ENCODE measurements at places on chromosomes 6 and 20.

DNA sequence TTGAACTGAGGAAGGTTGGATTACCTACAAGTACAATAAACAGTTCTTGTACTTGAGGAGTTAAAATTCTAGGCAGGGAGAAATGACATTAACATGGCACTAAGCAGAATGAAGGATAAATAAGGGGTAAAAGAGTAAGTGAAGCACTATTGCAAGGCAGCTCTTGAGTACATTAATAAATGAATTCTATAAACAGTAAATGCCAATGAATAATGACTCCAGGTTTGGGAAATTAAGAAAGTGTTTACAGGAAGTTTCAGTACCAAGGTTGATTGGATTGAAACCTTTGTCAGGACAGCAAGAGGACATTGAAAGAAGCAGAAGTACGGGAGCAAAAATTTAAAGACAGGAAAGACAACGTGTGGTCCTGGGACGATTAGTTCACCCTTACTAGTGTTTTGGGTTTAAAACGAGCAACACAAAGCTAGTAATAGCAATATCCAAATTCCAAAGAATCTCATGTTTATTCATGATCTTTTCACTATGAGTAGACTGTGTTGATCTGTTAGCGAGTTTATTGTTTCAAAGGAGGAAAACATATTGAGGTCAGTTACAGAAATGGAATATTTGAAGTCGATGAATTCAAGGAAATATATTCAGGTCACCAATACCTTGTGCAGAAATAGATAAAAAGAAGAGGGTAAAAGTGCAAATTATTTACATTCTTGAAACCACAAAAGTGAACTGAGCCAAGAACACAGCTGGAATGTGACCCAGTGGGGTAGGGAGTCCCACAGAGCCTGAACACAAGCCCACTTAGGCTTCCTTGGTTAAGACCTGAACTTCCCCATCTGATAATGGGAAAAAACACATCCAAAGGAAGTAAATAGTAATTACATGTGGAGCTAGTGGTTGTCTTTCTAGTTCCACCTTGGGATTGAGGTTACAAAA lies 80.8 kb downstream of the MKKS start:
- DNase-seq: no peak

DNA sequence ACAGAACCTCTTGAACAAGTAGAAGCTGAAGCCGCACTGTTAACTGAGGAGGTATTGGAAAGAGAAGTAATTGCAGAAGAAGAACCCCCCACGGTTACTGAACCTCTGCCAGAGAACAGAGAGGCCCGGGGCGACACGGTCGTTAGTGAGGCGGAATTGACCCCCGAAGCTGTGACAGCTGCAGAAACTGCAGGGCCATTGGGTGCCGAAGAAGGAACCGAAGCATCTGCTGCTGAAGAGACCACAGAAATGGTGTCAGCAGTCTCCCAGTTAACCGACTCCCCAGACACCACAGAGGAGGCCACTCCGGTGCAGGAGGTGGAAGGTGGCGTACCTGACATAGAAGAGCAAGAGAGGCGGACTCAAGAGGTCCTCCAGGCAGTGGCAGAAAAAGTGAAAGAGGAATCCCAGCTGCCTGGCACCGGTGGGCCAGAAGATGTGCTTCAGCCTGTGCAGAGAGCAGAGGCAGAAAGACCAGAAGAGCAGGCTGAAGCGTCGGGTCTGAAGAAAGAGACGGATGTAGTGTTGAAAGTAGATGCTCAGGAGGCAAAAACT lies 40.1 kb downstream of the ZBTB2 start:
- DNase-seq: no peak

DNA sequence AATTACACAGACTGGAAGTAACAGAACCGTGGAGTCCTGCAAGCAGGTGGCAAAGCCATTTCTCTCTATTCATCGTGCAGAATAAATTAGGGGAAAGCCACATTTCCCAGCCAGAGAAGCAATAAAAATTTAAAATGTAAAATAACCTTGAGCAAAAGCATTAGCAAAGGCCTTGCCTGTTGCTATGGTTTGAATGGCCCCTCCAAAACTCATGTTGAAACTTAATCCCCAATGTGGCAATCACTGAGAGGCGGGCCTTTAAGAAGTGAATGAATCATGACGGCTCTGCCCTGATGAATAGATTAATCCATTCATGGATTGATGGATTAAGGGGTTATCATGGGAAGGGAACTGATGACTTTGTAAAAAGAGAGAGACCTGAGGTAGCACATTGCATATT lies 679.0 kb downstream of the PTPRT start:
- no peak for DNase-seq

DNA sequence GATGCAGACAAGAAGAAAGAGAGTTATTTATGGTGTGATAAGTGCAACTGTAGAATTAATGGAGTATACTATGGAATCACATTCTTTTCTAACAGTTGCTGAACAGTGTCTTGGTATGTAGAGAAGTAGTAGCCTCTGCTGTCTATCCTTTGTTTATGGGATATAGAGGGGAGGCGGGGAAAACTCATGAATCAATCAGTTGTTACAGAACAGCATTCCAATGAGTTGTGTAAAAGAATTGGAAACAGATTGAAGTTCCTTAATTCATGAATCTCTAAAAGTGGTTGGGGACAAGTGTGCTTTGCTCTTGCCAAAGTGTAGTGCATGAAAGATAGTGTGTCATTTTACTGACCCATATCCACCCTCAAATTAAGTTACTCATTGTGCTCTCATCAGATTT lies 77.7 kb downstream of the FLRT3 start:
- DNase-seq: no peak

GRCh38 chr20:34984756-34985261 lies 29.1 kb downstream of the MYH7B start:
- DNase-seq: no peak

GRCh38 chr6:72959821-72960220 lies 265.5 kb downstream of the KHDC1L start:
- DNase-seq: no peak

- no peak for DNase-seq
Measured at GRCh38 chr6:52340603-52340880, 21.4 kb upstream of the PAQR8 start.

- no peak for DNase-seq
Measured at GRCh38 chr20:36917943-36918342, 33.6 kb downstream of the SAMHD1 start.

DNA sequence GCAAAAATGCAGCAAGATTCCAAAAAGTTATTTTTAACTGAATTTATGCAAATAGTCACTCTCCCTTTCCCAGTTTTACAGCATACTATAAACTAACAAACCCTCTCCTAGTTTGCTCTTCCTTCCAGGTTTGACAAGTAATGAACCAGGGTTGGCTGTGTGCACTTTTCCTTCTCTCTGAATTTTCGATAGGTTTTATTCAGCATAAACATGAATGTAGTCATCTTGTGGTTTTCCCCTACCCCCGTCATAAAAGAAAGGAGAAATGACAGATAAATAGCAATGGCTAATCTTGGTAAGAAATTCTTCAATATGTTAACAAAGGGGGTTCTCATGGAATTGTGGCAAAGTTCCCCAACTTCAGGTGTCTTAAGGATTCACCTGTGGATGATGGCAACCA lies 26.3 kb downstream of the PRDM1 start:
- DNase-seq: no peak

GRCh38 chr6:129923530-129924250 lies 62.6 kb upstream of the TMEM244 start:
- DNase-seq: no peak

GRCh38 chr6:19557191-19557590 lies 280.0 kb upstream of the ID4 start:
- DNase-seq: no peak

DNA sequence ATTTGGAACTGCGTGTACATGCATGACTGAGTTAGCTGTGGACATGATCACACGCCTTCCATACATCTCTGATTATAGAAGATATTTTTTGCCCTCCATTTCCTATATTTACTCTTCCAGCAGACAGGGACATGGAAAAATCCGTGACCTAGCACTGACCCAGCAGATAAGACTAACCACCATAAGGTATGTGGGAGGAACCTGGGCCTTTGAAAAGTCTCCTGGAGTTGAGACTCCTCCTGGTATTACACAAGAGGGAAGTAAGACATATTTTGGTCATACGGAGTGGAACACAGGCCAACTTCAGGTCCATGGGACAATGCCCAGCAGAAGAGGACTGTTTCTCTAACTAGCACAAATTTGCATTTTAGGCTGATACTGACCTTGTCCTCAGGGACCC lies 13.7 kb upstream of the SIRPB1 start:
- no peak for DNase-seq

DNA sequence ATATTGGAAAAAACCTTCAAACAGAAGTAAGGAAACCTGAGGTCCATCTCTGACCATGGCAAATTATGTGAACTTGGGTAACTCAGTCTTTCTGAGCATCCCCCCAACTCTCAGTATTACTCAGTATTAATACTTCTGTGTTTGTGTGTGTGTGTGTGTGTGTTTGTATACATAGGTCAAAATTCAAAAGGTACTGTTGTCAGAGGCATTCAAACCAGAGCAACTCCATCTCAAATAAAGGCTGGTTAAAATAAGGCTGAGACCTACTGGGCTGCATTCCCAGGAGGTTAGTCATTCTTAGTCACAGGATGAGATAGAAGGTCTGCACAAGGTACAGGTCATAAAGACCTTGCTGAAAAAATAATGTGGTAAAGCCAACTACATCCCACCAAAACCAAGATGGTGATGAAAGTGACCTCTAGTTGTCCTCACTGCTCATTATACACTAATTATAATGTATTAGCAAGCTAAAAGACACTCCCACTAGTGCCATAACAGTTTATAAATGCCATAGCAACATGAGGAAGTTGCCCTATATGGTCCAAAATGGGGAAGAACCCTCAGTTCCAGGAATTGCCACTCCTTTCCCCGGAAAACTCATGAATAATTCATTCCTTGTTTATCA lies 33.3 kb upstream of the SLC22A16 start:
- no peak for DNase-seq

DNA sequence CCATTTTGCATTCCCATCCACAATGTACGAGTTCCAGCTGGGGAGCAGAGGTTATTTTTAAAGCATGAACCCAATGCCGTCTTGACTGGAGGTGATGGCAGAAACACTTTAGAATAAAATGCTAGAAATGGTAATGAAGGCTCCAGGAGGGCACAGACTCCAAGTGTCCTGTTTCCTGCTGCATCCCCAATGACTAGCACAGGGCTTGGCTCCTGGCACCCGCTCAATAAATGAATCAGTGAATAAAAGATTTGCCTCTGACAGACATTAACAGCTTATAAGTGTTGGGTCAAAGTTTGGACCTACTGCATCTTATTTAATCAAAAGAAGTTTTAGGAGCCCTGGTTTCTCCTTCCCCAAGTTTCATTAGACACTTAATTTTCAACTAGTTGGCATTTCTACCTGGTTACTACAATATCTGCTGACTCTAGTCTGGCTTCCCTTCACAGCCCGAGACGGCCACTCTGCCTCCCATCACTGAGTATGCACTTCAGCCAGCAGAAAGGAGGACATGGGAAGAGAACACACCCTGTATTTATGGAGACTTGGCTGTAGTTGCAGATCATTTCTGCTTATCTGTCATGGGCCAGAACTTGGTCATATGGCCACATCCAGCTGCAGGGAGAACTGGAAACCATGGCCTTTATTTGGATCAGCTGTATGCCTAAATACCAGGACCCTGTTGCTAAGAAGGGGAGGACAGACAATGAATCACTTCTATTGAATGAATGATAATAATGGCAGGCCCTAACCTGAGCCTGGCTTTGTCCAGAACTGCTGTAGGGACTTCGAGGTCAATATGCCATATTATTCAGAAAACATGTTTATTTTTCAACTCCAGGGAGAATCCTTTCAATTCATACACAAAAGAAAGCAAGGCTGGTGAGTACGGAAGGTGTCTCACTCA lies 63.1 kb downstream of the TTI1 start:
- no peak for DNase-seq

- no peak for DNase-seq
Measured at GRCh38 chr6:158769234-158769770, 49.9 kb downstream of the EZR start.

DNA sequence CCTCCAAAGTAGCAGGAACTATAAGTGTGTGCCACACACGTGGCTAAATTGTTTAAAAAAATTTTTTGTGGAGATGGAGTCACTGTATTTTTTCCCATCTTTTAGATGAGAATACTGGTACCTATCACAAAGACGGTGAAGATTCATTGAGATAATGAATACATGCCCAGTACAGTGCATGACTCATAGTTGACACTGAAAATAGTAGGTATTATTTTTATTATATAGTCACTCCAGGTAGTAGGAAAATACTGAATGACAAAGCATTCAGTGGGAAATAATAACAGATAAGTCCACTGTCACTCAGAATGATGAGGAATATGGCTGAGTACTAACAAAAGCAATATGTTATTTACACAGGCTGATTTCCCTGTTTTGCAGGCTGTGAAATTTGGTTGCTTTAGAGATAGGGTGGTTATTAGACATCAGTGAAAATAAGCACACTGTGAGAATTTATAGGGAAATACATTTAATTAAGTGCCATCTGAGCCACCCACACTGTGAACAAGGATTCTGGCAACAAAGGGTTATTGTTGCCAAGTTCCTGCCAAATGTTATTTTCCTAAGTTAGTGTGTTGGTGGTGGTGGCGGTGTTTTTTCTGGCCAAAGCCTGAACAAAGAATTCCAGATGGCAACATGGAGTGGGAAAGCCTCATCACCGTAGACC lies 129.8 kb upstream of the FOXQ1 start:
- DNase-seq: no peak

GRCh38 chr6:120786682-120787081 lies 547.6 kb downstream of the TBC1D32 start:
- DNase-seq: no peak

DNA sequence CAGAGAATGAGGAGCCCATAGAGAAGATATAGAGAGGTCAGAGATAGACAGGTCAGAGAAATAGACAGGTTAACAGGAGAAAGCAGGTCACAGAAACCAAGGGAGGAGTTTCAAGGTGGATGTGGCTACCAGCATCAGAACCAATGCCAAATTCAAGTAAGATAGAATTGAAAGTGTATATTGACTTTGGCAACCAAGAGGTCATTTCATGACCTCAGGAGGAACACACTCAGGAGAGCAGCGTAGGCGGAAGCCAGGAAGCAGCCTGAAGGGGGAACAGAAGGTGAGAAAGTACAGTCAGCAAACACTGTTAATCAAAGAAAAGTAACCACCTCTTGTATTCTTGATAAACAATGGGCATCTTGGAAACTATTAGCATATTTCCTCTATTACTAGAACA lies 33.9 kb upstream of the ALDH8A1 start:
- DNase-seq: no peak

DNA sequence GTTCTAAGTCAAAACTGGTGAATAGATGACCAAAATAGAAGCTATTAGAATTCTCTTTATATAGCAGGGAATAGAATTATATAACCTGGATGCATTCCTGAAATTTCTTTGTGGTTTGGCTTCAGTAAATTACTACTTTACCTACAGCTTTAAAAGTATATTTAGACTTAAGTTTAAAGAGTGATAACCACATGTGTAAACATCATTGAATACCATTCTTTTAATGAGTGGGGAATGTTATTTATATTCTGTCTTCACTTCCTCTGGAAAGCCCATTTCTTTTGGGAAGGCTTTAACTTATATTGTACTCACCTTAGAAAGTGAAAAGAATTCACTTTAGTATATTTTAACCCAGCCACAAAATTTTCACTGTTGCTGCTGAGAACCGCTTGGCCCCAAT lies 39.1 kb downstream of the PLEKHG1 start:
- DNase-seq: no peak
